ENCODE measurements at places on chromosomes 5 and 9. TPM values are rescaled to one million over a fixed set of nuclear protein-coding genes. Genes with fewer than 3 reads are reported as not detected.

MSMP gene
- total RNA-seq: not detected

FOCAD gene
- 38.7 TPM for total RNA-seq

NR5A1 gene
- 65.2 TPM for total RNA-seq

SPATA24 gene
- 94.6 TPM for total RNA-seq

ZNF658 gene
- 5.1 TPM for total RNA-seq

FBXO38 gene
- total RNA-seq: 57.8 TPM

SLC6A18 gene
- total RNA-seq: 0.24 TPM

CORO2A gene
- total RNA-seq: 50.5 TPM

FOXD4L6 gene
- not detected for total RNA-seq

PSD2 gene
- total RNA-seq: 2.0 TPM

NR6A1 gene
- total RNA-seq: 100 TPM

NDST1 gene
- total RNA-seq: 167 TPM

NFX1 gene
- 48.6 TPM for total RNA-seq

PRR16 gene
- 1.5 TPM for total RNA-seq

IDNK gene
- total RNA-seq: 8.4 TPM

EQTN gene
- 10.5 TPM for total RNA-seq

FOXD4L4 gene
- total RNA-seq: 0.62 TPM

TMEM38B gene
- total RNA-seq: 22.4 TPM

DMRT2 gene
- total RNA-seq: 4.6 TPM

FCHO2 gene
- 18.7 TPM for total RNA-seq

ANKRA2 gene
- 34.7 TPM for total RNA-seq

CLIC3 gene
- total RNA-seq: 1.8 TPM

Measured in testis (tissue), 5 donors.